ENCODE measurements at places on chromosomes 13 and 19.
A peak's percentile ranks its signal among the peaks of the same experiment; 100 is the strongest.

- no peak for DNase-seq
Measured at GRCh38 chr13:28499609-28500008, 4.7 kb upstream of the FLT1 start.

DNA sequence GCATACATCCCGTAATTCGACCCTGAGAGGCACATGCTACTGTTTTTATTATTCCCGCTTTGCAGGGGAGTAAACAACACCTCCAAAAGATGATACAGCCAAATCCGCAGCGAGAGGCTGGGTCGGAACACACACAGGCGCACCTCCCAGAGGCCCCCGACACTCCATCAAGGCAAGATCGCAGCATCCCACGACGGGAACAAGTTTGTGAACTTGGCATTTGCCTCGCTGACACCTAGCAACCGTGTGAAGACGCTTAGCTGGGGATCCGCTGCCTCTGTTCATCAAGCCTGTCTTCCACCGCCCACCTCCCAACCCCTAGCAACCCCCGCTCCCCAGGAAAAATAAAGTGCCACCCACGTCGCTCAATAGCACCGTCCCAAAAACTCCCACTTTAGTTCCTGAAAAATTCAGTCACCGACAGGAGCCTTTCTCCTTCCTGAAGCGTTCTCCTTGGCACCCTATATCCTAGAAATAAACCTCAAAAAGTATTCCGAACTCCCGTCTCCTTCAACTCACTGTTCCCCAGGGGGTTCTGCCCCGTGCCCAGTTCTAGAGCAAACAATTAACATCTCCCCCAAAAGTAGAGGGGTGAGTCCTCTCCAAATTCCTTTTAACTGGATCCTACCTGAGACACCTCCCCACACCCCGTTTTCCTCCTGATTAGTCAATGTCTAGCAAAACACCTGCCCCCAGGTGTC lies 1.7 kb downstream of the GNG7 start:
- DNase-seq, result no peak

DNA sequence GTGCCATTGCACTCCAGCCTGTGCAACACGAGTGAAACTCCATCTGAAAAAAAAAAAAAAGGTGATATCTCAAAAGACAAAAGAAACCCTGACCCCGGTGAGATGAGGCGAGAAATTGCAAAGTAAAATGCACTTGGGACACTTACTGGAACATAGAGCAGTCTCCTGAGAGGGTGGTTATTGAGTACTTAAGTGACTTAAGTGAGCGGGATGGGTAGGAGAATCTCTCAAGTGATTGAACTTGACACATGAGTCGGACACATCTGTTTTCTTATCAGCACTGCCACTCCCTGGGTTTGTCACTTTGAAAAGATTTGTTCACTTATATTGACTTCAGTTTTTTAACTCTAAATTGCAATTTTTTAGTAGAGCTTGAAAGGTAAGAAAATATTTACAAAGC lies 2.8 kb downstream of the ZNF429 start:
- DNase-seq, result no peak

DNA sequence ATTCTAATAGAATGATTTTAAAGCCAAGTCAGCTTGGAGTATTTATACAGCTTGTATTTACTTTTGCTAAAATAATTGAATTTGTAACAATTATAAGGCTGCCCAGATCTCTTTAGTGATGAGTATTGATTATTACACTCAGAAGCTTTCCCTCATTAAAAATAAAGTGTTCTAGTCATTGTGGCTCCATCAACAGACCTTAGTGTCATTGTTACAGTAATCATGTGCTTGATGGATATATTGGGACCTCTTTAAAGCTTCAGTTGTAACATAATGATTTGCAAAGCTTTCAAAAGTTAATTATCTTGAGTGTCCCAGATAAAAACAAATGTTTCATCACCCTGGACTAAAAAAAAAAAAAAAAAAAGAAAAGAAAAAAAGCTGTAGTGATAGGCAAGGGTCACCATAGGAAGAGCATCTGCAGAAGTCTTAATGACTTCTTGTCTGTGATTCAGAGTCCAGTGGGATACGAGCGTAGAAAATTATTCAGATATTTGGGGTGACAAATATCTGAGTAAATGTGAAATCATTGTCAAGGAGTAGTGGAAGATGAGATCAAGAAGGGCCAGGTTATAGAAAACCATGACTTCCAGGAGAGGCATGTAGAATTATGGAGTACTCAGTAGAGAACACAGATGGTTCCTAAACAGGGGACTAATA lies 369.6 kb downstream of the DCT start:
- DNase-seq, result no peak

DNA sequence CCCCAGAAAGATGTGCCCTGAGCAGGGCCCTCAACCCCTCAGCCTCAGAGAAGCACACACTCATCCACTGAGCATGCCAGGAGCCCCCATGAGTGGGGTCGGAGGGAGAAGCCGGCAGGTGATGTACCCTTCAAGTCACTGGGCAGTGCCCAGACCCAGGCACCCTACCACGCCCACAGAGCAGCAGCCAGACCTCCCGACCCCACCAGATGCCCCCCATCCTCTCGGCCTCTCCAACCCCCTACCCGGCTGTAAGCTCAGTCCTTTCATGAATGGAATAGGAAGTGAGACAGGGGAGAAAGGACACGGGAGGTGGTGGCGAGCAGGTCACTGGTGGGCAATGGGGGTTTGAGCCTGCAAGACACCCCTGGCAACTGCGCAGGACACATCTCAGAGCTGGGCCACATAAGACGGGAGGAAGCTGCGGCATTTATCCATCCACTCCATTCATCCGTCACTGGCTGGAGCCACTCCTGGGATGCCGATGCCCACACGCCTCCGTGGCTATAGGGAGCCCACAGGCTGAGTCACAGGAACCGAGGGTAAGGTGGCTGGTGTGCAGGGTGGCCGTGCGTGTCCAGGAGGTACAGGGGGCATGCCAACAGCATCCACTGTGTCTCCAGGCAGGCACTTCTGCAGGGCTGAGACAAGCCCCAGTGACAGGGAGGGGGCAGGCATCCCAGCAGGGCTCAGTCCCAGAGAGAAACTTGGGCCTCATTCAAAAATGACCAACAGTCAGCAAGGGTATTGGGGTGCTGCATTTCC lies 23.8 kb upstream of the VSTM2B start:
- DNase-seq, result no peak

- peak; percentile 89 for DNase-seq
Measured at GRCh38 chr13:112606109-112607001, 18.4 kb upstream of the TUBGCP3 start.

- no peak for DNase-seq
Measured at GRCh38 chr13:53197424-53197823, 168.8 kb downstream of the OLFM4 start.

DNA sequence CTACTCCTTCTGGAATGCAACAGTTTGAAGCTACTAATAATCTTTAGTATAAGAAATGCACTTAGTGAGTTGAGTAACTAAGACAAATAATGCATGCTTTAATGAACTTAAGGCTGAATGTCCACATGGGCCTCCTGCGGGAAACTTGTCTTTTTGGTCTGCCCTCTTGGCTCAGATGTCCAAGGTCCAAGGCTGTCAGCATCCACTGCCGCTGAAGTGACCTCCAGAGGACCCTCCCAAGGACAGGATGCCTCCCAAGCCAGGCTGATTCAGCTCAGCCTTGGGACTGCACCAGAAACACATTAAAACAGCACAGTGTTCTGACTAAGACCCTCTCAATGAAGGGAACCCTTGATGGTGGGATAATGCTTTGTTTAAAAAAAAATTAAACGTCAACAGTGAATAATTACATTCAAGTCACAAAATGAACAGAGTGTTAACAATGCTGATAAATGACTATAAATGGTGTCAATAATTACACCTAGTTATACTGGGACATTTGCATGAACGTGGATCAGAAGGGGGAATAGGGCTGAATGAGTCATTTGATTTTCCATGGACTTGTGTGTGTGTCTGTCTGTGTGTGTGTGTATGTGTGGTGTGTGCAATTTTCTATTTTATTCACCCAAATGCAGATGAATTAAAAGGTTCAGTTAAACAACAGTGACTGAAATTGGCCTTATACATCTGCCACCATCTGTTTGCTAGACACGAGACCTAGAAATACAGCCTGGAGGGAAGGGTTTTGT lies 150.5 kb downstream of the COL4A1 start:
- no peak for DNase-seq

GRCh38 chr19:49119411-49120324 lies at the start of gene PPFIA3:
Gene PPFIA3, plus strand, starts transcription at chr19:49119544. Its CDS starts 8,330 bp downstream, at chr19:49127874.
- DNase-seq, result peak; percentile 22

GRCh38 chr13:36323951-36324566 lies 22.1 kb downstream of the SPART start:
- DNase-seq, result no peak

- DNase-seq, result no peak
Measured at GRCh38 chr13:105059786-105060185, 1475.7 kb downstream of the EFNB2 start.

GRCh38 chr13:42786715-42787114 lies 5.3 kb downstream of the FAM216B start:
- no peak for DNase-seq

DNA sequence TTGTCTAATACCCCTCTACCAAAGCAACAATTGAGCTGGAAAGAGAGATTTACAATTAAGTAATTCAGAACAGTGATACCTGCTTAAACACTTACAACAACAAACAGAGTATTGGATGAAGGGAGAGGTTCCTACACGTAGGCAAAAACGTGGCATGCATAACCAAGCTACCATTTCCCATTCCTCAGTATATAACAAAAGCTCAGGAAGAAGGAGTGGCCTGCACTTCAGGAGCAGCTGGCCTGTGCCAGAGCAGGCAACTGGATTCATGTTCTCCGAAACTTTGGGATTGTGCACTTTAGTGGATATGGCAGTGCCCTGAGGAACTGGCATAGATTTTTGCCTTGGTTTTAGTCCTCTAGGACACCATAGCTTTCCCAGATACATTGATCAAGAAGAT lies 630.2 kb upstream of the PCDH9 start:
- DNase-seq, result no peak

- no peak for DNase-seq
Measured at GRCh38 chr13:85864963-85865530, 65.8 kb upstream of the SLITRK6 start.

- no peak for DNase-seq
Measured at GRCh38 chr19:49976496-49976895, 15.5 kb upstream of the SIGLEC11 start.

All from stimulated activated CD4-positive, alpha-beta T cell treated with anti-CD3 and anti-CD28 coated beads, Interleukin-4, amount 100 ng/mL, for 24 hours (primary cell).